ENCODE measurements at places on chromosomes 3 and 15. TPM values are rescaled to one million over a fixed set of nuclear protein-coding genes. Genes with fewer than 3 reads are reported as not detected.

- no peak overlapping the region for H3K27ac ChIP-seq
- peaks cover 5% of the 10 kb centered on the region for H3K4me1 ChIP-seq
- no peak overlapping the region for H3K4me3 ChIP-seq
- DNase-seq, result no peak
Measured at GRCh38 chr3:149647285-149647684, 10.5 kb downstream of the WWTR1 start.

GRCh38 chr3:38152609-38153008 is 12.7 kb upstream of the OXSR1 start:
- no peak overlapping the region for H3K27ac ChIP-seq
- H3K36me3 ChIP-seq, result no peaks in the 10 kb centered on the region
- H3K27me3 ChIP-seq, result no peaks in the 10 kb centered on the region

- H3K36me3 ChIP-seq, result no peaks in the 10 kb centered on the region
- peak; percentile 85 for DNase-seq
- H3K27ac ChIP-seq, result peak overlapping the region; percentile 83
- H3K4me1 ChIP-seq, result peaks cover 15% of the 10 kb centered on the region
Measured at GRCh38 chr15:90557186-90558084, 27.7 kb downstream of the CRTC3 start.

- H3K4me1 ChIP-seq, result no peaks in the 10 kb centered on the region
- DNase-seq, result no peak
- no peaks in the 10 kb centered on the region for H3K36me3 ChIP-seq
- H3K4me3 ChIP-seq, result no peak overlapping the region
Measured at GRCh38 chr3:47870156-47870555, 67.2 kb downstream of the DHX30 start.

DNA sequence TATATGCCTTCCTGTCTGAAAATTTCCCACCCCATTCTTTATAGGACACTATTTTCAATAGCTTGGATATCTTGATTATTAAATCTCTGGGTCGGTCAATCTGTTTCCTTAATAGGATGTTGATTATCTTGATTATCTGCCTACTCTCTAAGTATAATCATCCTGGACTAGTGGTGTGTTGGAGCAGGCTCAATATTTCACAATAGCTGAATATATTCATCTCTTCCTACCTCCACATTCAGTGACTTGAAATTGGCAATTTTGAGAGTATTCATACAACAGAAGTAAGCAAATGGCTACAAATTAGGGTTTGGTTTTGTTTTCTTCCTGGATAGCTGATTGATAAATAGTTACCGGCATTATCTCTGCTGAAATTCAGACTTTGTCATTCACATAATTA is 1162.6 kb downstream of the ROBO1 start:
- H3K4me1 ChIP-seq, result no peaks in the 10 kb centered on the region
- no peaks in the 10 kb centered on the region for H3K36me3 ChIP-seq
- no peaks in the 10 kb centered on the region for H3K27me3 ChIP-seq
- no peak for DNase-seq

- no peak overlapping the region for H3K4me3 ChIP-seq
- no peaks in the 10 kb centered on the region for H3K27me3 ChIP-seq
- H3K36me3 ChIP-seq, result no peaks in the 10 kb centered on the region
- no peak for DNase-seq
- H3K27ac ChIP-seq, result peak overlapping the region; percentile 68
- H3K4me1 ChIP-seq, result no peaks in the 10 kb centered on the region
Measured at GRCh38 chr3:73546961-73547360, 77.8 kb downstream of the PDZRN3 start.

DNA sequence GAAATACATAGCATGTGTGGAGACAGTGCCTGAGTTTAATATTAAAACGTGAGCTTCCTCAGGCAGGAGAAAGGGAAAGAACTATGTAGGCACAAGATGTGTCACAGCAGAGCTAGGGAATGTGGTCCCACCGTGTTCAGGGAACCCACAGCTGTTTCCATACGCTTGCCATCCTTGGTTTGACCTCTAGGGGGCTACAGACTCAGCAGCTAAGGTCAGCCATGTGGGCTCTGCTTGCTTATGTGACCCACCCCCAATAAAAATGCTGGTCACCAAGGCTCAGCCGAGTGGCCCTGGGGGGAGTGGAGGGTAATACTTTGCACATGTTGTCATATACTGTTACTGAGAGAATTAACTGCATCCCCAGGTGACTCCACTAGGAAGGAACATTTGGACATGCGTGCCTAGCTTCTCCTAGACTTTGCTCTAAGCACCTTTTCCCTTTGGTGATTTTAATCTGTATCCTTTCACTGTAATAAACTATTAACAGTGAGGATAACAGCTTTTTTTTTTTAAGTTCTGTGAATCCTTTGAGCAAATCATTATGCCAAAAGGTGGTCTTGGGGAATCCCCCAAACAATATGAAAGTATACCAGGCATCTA is 3.3 kb downstream of the TUBGCP5 start:
- no peak for DNase-seq
- no peaks in the 10 kb centered on the region for H3K27me3 ChIP-seq
- no peaks in the 10 kb centered on the region for H3K4me1 ChIP-seq
- H3K4me3 ChIP-seq, result no peak overlapping the region

DNA sequence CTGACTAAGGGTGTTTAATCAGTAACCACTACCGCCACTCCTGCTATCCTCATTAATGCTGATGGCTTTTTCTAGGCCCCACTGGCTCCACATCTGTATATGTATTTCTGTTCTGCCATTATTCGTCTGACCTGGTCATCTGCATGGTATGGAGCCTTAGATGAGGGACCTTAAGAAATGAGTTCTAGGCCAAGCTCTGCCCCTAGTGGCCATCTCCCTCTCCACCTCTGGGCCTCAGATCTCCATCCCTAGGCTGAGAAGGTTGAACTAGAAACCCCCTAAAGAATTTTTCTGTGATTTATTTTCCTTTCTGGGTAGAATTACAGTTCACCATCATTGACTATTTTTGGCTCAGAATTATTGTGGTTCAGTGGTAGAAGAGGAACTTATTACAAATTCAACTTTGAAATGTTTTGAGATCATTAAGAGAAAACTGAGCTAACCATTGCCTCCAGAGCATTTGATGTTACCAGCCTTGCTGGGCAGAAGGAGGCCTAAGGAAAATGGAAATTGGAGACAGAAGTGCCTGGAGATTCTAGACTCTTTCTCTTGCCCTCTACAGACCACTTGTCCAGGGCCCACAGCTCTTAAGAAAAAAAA is 325.2 kb upstream of the NR2E3 start:
- H3K4me1 ChIP-seq, result no peaks in the 10 kb centered on the region
- DNase-seq, result no peak
- no peaks in the 10 kb centered on the region for H3K36me3 ChIP-seq

GRCh38 chr3:107650788-107651187 is 128.0 kb downstream of the BBX start:
- no peaks in the 10 kb centered on the region for H3K27me3 ChIP-seq
- no peak overlapping the region for H3K4me3 ChIP-seq
- H3K36me3 ChIP-seq, result no peaks in the 10 kb centered on the region

DNA sequence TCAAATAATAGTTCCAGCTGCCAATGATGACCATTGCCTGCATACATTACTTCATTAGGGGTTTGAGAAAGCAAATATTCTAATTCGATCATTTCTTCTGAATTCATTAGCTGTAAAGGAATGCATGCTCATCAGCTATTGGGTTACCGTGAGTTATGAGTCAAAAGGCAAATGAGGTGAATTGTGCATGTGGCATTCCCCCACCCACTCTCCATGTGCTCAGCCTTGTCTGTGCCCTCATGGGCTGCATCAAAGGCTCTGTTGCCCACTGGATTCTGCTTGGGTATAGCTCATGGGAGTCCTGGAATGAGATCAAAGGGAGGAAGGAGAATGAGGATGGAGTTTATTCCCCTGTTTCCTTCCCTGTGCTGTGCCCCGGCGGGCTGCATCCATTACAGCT is 99.3 kb upstream of the CHRNA7 start:
- H3K27me3 ChIP-seq, result no peaks in the 10 kb centered on the region
- H3K4me3 ChIP-seq, result no peak overlapping the region
- no peak overlapping the region for H3K27ac ChIP-seq
- no peaks in the 10 kb centered on the region for H3K36me3 ChIP-seq

DNA sequence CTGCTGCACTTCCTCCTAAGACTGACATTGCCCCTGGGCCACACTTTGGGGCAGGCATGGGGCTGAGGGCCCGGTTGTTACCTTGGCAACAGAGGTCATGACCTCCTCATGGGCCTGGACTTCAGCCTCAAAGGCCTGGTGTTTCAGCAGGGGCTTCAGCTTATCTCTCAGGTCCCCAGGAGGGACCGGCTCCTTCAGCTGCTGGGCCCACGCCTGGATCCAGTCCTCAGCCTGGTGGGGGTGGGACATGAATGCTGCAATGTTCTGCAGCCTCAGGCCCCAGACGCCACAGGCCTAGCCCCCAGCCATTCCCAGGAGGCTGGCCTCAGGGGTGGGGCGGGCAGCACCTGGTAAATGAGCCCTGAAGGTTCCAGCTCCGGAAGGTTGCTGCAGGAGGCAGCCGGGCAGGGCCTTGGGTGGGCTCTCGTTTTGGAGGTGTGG is 27.6 kb downstream of the SPTBN5 start:
- H3K27me3 ChIP-seq, result no peaks in the 10 kb centered on the region
- no peak for DNase-seq
- H3K4me1 ChIP-seq, result no peaks in the 10 kb centered on the region
- no peak overlapping the region for H3K27ac ChIP-seq
- no peaks in the 10 kb centered on the region for H3K36me3 ChIP-seq
- H3K4me3 ChIP-seq, result no peak overlapping the region

GRCh38 chr3:33071946-33072345 is 25.0 kb downstream of the GLB1 start:
- H3K27me3 ChIP-seq, result no peaks in the 10 kb centered on the region
- H3K4me1 ChIP-seq, result no peaks in the 10 kb centered on the region
- no peak for DNase-seq
- H3K4me3 ChIP-seq, result no peak overlapping the region
- no peak overlapping the region for H3K27ac ChIP-seq

- H3K4me1 ChIP-seq, result no peaks in the 10 kb centered on the region
- no peaks in the 10 kb centered on the region for H3K36me3 ChIP-seq
- DNase-seq, result no peak
- H3K27ac ChIP-seq, result no peak overlapping the region
- H3K27me3 ChIP-seq, result no peaks in the 10 kb centered on the region
Measured at GRCh38 chr3:133506215-133506901, 67.1 kb upstream of the CDV3 start.

DNA sequence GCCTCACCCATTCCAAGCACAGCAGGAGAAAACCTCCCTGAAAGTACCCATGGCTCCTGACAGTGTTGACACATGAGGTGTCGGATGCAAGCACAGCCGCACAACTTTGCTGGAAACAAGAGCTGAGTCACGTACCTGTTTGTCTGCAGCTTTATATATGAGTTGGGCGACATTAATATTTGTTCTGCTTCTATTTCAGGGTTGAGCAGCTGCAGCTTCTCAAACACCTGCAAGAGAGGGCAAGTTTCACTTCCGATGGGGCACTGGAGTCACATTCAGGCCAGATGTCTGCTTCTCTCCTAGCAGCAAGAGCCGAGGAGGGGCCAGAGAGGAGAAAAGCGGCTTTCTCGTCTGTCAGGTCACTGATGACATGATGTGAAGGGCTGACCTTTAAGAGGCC is 88.0 kb downstream of the NUP210 start:
- DNase-seq, result no peak
- H3K4me1 ChIP-seq, result no peaks in the 10 kb centered on the region
- H3K4me3 ChIP-seq, result no peak overlapping the region
- H3K36me3 ChIP-seq, result no peaks in the 10 kb centered on the region

- DNase-seq, result no peak
- H3K27me3 ChIP-seq, result no peaks in the 10 kb centered on the region
- H3K4me1 ChIP-seq, result no peaks in the 10 kb centered on the region
- H3K4me3 ChIP-seq, result no peak overlapping the region
- H3K36me3 ChIP-seq, result no peaks in the 10 kb centered on the region
Measured at GRCh38 chr3:131454501-131454900, 48.3 kb downstream of the MRPL3 start.

DNA sequence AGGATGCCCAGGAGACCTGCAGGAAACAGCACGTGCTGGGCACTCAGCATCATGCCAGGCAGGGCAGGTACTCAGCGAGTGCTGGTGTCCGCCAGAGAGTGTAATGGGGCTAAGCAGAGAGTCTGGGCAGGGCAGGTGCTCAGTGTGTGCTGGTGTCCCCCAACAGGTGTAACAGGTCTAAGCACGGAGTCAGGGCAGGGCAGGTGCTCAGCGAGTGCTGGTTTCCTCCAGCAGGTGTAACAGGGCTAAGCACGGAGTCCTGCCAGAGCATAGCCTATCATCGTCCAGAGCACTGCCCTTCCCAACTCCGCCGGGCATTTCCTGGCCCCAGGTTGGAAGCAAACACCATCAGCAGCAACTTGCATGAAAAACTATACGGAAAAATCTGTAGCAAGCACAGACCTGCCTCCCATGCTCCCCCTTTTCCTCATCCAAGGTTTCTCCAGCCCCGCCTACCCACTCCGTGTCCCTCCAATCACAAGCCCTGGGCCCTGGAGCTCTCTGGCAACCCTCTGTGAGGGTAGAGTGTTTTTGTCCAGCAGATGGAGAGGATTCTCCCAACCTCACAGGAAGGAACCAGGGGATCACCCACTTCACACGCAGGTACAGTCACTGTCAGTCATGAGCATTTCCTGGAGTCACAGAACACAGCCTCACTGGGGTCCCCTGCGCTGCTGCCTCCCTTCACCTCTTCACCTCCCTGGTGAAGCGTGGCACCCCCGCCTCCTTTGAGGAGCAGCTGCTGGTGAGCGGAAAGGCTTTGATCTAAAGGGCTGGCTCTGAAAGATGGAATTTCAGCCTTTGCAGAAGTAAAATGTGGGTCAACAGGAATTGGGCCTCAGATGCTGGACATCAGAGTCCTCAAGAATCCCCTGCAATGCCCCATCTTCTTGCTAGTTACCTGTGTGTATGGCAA is 302.5 kb downstream of the OCA2 start:
- H3K36me3 ChIP-seq, result no peaks in the 10 kb centered on the region
- no peaks in the 10 kb centered on the region for H3K27me3 ChIP-seq
- no peak overlapping the region for H3K4me3 ChIP-seq
- no peak for DNase-seq

Gene CKMT1A
- not detected for total RNA-seq

Gene TLR9
- 1.5 TPM for total RNA-seq

Gene C3orf49
- not detected for total RNA-seq

Gene CLDN18
- total RNA-seq, result not detected

Gene RHOV
- 0.76 TPM for total RNA-seq

Gene ACTC1
- total RNA-seq, result 1.0 TPM

Gene GOLGA6B
- not detected for total RNA-seq

Gene XXYLT1
- 10.6 TPM for total RNA-seq

Gene PTH1R
- total RNA-seq, result 13.2 TPM

Gene ESYT3
- total RNA-seq, result 30.8 TPM

Gene LIPH
- not detected for total RNA-seq

Gene SLC51A
- 0.48 TPM for total RNA-seq

Gene GAP43
- total RNA-seq, result not detected

Gene DPPA4
- not detected for total RNA-seq

Gene FHIT
- 1.3 TPM for total RNA-seq
